ENCODE measurements at places on chromosomes 2 and 18.

- DNase-seq = no peak
Observed at GRCh38 chr2:25197336-25198208, 29.2 kb upstream of the POMC start.

GRCh38 chr2:186995092-186995491 lies 146.1 kb upstream of the ZSWIM2 start:
- no peak for DNase-seq

GRCh38 chr2:84443477-84443876 lies 15.6 kb downstream of the SUCLG1 start:
- DNase-seq = no peak

- no peak for DNase-seq
Observed at GRCh38 chr2:171706152-171706803, 19.0 kb downstream of the DYNC1I2 start.

DNA sequence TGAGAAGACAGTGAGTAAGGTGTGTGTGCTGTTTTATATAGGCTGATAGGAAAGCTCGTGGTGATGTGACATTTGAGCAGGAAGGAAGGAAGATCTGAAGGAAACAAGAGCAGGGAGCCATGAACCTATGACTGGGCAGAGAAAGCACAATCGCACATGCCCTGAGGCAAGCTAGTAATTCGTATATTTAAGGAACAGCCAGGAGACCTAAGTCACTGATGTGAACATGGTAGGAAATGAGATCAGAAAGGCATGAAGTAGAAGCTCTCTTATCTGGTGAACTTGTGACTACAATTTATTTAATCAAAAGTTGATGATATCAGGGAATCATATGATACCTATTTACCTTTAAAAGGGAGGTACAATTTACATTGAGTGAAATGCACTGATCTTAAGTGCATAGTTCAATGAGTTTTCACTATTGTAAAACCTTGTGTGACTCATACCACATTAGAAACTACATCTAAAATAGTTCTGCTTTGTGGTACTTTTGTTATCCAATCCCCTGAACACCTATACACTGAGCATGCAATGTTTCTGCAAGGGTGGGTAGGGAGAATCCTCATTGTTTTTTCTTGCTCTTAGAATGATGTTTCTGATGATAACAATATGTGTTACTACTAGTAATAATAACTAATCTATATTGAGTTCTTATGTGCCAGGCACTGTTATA lies 67.5 kb downstream of the GALNT13 start:
- DNase-seq = no peak

GRCh38 chr2:8719528-8719927 lies 37.7 kb downstream of the ID2 start:
- no peak for DNase-seq

- DNase-seq = no peak
Observed at GRCh38 chr2:71608034-71608433, 154.7 kb downstream of the DYSF start.

DNA sequence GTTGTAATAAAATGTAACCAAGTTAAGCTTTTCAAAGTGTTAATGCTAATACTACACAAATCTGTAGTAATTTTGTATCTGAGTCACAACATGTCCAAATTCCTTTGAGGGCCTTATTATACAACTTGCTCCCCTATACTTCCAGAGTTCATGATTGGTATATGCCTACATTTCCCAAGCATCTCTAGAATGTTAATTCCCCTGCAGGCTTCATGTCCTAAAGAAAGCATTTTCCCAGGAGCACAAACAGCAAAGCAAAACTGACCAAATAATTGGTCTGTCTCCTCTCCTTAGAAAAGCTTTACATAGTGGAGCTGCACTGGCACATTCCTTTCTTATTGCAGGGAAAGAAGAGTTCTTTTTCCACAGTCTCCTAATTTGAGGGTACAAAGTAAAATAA lies 3.7 kb downstream of the ALS2 start:
- no peak for DNase-seq

- DNase-seq = no peak
Observed at GRCh38 chr18:58228176-58228575, 184.2 kb downstream of the NEDD4L start.

DNA sequence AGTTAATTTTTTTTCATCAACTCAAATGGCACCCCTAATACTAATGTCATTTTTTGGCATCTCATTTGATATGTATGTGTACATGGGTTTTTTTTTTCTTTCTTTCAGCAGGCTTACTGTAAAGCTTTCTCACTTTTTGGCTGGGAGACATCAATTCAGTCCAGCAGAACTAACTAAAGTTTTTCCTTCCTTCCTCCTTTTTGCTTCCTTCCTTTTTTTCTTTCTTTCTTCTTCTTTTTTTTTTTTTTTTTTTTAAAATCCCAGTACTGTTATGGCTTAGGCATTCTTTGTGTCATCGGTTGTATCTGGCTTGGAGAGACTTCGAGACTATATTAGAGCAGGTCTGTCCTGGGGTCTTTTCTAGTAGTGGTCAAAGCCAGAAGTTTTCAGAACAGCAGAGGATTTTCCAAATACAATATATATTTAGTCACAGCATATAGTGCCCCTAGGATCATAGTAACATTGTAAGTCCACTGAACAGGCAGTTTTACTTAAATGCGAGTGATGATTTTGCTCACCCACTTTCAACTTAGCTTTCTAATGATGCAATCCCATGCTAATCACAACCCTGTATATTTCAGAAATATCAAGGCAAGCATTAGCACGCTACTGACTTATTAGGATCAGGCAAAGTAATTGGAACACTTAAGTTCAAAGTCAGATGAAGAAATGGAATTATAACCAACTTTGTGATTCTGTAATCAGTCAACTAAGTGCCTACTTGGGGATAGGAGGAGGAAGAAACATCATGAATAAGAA lies 4.0 kb downstream of the KLHL29 start:
- no peak for DNase-seq

DNA sequence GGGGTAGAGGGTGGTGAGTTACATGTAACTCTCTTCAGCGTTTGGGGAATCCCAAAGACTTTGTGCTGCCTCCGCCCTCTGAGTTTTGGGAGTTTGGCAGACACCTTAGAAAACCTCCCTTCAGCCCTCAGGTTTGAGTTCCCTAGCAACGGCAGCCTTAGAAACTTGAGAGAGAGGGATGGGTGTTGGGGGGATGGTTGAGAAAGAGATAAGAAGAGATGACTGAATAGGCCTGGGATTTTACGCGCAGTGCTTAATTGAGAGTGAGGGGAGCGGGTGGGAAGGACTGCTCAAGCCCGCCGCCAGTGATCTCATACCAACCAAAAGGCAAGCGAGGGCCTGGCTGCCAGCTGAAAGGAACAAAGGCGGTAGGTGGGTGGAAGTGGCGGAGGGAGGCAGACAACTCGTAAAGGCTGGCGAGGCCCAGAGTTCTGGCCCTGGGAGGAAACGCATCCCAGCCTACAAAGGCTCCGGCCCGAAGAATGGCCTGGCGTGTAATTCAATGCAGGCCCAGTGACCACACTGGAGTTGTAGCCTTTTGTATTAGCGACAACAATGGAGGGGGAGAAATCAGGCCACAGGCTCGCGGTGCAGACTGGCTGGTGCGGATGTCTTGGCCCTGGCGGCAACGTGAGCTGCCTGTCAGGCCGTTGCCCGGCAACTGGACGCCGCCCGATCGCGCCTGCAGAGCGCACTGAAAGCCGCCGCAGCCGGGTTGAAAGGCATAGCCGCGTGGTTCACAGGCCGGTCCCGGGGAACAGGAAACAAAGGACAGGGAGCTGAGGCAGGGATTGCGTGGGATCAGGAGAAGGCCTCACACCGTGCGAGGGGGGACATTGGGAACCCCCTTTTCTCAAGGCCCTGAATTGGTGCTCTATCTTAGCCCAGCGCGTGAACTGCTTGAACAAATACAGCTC lies 39.9 kb upstream of the DARS1 start:
- peak; percentile 43 for DNase-seq

DNA sequence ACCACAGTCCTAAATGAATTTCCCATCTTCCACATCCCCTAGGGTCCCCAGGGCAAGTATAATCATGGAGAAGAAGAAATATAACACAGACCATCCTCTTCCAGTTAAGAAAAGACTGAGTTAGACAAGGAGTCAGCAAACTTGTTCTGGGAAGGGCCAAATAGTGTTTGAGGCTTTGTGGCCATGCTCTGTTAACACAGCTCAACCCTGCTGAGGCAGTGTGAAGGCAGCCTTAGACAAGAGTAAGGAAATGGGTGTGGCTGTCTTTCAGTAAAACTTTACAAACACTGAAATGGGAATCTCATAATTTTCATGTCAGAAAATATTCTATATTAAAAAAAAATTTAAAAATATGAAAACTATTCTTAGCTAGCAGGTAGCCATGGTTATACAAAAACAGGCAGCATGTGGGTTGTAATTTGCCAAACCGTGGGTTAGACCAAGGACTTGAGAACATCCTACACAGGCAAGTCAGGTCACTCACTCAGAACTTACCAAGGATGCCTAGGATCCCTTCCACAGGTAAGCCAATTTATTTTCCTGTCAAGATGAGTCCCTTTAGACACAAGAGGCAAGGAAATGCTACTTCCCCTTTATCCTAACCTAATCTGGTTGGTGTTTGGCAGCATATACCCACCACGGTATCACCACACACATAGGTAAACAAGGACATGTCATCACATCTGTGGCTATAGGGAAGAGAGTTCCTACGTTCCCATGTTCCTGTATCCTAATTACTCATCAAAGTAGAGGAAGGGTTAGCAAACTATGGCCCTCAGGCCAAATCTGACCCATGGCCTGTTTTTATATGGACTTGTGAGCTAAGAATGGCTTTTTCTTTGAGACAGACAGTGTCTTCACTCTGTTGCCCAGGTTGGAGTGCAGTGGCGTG lies 31.9 kb downstream of the C2orf74 start:
- no peak for DNase-seq

- no peak for DNase-seq
Observed at GRCh38 chr2:109481196-109481555, 132.6 kb downstream of the SEPTIN10 start.

- no peak for DNase-seq
Observed at GRCh38 chr2:143588746-143589145, 459.5 kb downstream of the ARHGAP15 start.

- no peak for DNase-seq
Observed at GRCh38 chr18:56445422-56445821, 193.0 kb downstream of the TXNL1 start.

DNA sequence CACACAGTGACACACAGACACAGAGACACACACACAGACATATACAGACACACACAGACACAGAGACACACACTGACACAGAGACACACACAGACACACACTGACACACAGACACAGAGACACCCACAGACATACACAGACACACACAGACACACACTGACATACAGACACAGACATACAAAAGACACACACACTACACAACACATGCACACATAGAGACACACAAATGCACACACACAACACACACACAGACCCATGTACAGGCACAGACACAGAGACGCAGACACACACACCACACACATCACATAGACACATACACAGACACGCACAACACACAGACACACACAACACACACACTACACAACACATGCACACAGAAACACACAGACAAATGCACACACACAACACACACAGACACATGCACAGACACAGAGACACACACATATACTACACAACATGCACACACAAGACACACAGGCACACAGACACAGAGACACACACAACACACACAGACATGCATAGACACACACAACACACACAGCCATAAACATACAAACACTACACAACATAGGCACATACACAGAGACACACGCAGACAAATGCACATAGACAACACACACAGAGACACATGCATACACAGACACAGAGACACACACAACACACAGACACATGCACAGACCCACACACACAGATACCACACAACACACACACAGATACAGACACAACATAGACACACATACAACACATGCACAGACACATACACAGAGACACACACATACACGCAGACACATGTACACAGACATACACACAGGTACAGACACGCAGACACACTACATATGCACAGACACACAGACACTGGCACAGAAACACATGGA lies 120.5 kb downstream of the BCL2 start:
- no peak for DNase-seq

DNA sequence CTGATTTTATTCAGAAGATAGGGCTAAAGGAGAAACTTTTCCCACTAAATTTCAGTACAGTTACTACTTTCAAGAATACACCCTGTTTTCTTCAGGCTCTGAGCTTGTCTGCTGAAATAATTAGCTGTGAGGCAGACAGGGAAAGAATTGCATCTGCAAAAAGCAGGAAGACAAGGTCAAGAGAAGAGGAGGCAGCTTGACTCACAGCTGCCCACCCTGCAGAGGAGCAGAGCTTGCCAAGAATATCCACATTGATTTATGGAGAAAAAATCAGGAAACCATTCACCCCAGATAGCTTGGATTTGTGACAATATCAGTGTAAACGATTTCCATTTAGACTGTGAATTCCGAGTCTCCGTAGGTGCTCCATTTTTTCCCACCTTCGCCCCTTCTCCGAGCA lies 49.0 kb downstream of the ACTR2 start:
- DNase-seq = no peak

- no peak for DNase-seq
Observed at GRCh38 chr2:231172025-231172424, 26.4 kb upstream of the ARMC9 start.

DNA sequence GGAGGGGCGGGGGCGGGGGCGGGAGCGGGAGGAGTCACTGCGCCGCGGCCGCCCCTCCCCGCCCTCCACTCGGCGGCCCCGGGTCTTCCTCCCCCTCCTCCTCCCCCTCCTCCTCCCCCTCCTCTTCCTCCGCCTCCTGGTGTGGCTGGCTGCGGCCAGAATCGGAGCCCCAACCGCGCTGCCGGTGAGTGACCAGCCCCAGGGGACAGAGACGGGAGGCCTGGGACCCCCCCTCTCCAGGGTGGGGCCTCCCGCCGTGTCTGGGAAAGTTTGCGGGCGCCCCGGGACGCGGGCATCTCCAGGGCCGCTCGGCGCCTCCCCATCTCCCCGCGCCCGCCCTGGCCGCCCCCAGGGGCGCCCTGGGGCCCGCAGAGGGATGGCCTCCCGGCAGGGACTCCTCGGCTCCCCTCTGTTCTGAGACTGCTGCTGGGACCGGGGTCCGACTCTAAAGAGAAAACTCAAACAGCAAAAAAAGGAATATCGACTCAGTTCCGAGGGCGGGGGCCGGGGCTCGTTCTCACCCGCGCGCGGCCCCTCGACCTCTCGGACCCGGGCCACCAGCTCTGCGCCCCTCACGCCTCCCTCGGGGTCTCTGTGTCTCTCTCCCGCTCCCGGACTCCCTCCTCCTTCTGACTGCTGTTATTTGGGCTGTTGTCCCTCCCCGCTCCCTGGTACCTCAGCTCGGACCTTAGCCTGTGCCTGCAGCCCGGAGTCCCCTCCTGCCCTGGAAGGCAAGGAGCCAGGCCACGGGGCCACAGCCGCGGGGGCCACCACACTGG lies at the start of gene STON1:
Gene STON1 (plus strand): TSS at position 122 of the 779 bp plus-strand sequence. CDS start 50,480 bp downstream, outside the sequence.
- peak; percentile 34 for DNase-seq

- DNase-seq = no peak
Observed at GRCh38 chr2:79368116-79368630, 144.7 kb upstream of the CTNNA2 start.
